Gastroesophageal sphincter (tissue), 4 donors: ENCODE measurements at places on chromosomes 5 and 9.

- peak; percentile 43 for ATAC-seq
Observed at GRCh38 chr5:143495821-143496275, 92.4 kb upstream of the NR3C1 start.

GRCh38 chr5:102818934-102819333 lies 63.8 kb downstream of the PAM start:
- no peak for ATAC-seq

DNA sequence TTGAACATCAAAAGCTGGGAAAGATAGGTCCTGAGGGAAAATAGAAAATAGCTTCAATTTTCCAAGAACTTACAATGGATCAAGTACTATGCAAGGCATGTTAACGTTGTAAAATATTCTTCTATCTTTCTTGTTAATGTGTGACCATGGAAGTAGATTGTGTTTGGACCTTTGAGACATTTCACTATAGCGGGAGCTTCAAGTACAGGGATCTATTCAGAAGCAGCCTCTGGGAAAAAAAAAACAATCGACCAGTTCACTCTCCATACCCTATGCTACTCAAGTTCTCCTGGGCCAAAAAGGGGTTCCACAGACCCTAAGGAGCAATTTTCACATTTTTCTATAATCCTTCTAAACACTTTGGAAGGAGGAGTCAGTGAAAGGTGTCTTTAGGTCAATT lies 54.1 kb upstream of the ATP10B start:
- ATAC-seq = no peak

DNA sequence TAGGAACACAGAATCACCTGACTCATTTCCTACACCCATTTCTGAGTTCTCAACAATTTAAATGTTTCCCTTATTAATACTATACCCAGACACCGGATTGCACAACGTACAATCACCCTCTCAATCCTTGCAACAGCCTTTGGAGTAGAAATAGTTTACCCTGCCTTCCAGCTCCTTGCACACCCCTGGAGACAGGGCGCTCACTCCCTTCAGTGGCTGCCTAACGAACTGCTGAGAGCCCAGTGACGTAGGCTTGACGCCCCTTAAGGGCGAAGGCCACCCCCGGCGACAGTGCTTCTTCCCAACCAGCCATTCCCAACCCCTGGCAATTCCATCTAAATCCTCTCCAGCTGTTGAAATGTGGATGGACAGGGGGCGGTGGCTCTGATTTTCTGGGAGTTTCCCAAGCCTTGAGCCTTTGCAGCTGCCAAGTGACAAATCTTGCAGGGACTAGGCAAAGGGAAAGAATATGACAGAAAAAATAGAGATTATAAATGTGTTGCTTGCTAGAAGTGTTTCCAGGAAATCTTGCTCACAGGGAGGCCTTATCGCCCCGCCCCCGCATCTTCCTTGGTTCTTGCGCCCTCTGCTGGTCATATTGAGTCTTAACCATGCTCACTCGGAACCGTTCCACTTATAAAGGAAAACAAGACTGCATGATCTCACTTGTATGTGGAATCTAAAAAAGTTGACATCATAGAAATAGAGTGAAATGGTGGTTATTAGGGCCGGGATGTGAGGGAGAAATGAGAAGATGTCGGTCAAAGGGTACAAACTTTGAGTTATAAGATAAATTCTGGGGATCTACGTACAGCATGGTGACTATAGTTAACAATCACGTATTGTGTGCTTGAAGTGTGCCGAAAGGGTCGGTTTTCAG lies 7.6 kb upstream of the BARX1 start:
- peak; percentile 82 for ATAC-seq

- ATAC-seq = no peak
Observed at GRCh38 chr9:5042661-5043178, 57.6 kb downstream of the JAK2 start.

GRCh38 chr9:13690595-13690994 lies 411.1 kb upstream of the MPDZ start:
- no peak for ATAC-seq
